ENCODE measurements at places on chromosomes 1 and 21.
A peak's percentile ranks its signal among the peaks of the same experiment; 100 is the strongest.

DNA sequence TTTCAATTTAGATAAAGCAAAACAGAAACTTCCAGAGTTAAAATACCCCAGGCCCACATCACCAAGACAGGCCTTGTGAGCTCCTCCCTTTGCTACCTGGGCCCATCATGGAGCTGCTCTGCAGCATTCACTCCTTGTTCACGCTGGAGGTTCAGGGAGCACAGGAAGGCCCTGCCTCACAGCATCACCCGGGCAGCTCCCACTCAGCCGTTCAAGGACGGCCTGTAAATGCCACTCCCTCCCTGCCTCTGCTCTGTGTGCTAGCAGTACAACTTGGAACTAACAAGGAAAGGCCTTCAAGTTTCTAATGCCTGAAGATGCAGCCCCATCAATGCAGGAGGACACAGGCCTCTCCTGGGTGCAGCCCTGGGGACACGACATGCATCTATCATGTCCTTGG lies 11.6 kb downstream of the ATP5PO start:
- DNase-seq = no peak

GRCh38 chr1:236416165-236416564 lies 22.1 kb downstream of the EDARADD start:
- no peak for DNase-seq

- peak; percentile 61 for DNase-seq
These were observed 132.8 kb downstream of the CASZ1 start for GRCh38 chr1:10663678-10664035.

DNA sequence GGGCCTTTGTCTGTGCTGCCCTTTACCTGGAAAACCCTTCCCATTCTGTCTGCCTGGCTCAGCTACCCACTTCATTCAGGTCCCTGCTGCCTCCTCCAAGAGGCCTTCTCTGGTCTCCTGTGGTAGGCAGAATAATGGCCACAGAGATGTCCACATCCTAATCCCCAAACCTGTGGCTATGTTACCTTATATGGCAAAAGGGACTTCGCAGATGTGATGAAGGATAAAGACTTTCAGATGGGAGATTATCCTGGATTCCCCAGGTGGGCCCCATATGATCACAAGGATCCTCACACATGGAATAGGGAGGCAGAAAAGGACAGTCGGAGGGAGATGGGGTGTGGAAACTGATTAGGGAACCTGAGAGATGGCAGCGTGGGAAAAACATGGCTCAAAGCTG lies 14.2 kb upstream of the RUNX3 start:
- no peak for DNase-seq

DNA sequence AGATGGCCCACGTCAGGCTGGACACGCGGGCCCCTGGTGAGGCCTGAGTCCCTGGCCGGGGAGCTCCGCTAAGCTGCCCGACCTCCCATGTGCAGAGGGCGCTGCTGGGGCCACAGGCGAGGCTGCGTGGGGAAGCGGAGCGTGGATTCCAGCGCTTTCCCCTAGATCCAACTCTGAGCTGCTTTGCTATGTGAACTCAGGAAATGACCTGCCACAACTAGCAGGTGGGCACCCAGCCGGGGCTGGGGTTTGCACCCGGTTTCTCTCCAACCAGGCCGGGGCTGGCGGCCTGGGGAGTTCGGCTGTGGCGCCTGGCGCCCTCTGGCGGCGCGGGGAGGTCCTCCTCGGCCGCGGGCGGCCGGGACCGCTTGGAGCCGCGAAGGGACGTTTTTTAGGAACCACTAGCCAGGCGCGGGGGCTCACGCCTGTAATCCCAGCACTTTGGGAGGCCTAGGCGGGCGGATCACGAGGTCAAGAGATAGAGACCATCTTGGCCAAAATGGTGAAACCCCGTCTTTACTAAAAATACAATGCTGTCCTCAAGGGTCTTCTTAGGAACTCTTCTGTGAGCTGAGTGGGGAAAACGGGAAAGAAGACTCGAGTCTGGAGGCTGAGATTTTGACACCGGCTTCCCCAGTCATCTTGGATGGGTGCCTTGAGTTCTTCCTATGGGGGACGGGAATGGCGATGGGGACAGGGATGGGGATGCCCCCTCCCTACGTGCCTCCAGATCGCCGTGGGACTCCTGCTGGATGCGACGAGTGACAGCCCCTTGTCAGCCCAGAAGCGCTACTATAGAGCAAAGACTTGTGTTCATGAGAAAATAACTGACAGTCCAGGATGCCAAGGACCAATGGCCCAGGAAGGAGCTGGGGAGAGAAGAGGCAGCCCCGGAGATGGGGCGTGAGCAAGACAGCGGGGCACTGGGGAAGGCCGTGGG lies 12.6 kb downstream of the PYCR2 start:
- DNase-seq = no peak

DNA sequence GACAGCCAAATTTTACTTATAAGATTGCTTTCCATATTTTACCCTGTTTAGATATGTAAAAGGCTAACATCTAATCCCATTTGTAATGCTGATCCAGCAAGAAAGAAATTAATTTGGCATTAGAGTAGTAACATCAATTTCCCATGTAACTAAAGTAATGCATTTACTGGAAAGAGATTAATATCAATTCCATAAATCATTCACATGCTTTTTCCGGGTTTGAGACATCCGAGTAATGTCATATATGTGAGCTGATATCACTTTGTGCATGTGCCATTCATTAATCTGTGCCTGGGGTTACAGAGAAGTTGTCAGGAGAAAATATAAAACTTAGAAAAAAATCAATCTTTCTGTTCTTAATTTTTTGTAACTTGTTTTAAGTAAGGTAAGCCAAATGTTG lies 206.1 kb downstream of the AGBL4 start:
- no peak for DNase-seq

GRCh38 chr1:246170574-246171261 lies 336.4 kb downstream of the SMYD3 start:
- DNase-seq = no peak

- DNase-seq = peak; percentile 5
These were observed 58.3 kb downstream of the ERG start for GRCh38 chr21:38439957-38440356.

All from NCI-H524 (cell line).